ENCODE measurements at places on chromosomes 6 and 20.

DNA sequence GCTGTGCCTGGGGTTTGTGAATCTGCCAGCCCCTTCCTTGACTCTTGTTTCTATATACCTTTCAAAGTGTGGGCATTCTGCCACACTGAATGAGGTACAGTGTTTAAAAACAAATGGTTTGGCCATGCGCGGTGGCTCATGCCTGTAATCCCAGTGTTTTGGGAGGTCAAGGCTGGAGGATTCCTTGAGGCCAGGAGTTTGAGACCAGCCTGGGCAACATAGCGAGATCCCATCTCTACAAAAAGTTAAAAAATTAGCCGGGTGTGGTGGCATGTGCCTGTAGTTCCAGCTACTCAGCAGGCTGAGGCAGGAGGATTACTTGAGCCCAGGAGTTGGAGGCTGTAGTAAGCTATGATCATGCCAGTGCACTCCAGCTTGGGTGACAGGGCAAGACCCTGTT, 5.8 kb downstream of the FAM83D start:
- DNase-seq = no peak

DNA sequence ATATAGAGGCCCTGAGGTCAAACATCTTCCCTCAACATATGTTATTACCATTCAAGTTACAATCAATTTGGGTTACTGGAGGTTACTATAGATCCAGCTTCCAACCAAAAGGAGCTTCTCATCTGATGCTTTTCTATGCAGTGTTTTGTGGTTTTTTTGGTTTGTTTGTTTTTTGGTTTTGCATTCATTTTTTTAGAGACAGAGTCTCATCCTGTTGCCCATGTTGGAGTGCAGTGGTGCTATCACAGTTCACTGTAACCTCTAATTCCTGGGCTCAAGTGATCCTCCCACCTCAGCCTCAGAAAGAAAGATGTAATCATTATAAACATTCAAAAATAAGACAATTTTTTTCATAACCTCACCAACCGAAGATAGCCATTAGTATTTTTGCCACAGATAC, 124.4 kb upstream of the JARID2 start:
- no peak for DNase-seq

- DNase-seq = no peak
Measured at GRCh38 chr20:36214684-36215256, 21.5 kb upstream of the AAR2 start.

DNA sequence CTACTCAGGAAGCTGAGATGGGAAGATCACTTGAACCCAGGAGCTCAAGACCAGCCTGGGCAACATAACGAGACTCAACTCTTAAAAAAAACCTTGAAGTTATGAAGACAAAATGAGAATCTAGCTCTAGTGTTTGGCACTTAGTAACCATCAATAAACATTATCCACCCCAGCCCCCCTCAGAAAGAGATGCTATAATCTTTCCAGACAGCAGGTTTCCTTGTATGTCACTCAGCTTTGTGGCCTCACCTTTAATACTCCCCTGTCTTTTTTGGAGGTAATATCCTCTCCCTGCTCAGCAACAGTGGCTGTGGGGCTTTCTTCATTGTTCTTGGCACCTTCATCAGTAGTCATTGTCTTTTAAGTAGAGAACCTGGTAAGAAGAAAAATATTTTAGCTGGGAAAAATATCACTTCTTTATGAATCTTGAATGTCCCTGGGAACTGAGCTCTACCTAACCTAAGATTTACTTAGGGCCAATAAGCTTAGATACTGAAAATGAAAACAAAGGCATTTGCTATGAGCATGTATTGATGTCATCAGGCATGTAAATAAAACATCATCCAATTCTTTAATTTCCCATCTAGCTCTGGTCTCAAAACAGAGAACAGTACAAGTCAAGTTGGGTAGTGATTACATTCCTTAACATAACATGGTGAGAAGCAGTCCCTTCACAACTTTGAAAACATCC, 46.1 kb downstream of the FKBP5 start:
- DNase-seq = no peak

DNA sequence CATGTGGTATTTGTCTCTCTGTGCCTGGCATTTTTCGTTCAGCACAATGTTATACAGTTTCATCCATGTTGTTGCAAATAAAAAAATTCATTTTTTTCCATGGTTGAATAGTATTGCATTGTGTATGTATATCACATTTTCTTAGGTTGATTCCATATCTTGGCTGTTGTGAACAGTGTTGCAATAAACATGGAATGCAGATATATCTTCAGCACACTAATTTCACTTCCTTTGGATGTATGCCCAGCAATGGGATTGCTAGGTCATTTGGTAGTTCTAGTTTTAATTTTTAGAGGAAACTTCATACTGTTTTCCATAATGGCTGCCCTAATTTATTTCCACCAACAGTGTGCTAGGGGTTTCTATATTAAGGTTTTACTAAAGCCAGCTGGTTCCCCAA, 52.6 kb downstream of the GFRAL start:
- no peak for DNase-seq

DNA sequence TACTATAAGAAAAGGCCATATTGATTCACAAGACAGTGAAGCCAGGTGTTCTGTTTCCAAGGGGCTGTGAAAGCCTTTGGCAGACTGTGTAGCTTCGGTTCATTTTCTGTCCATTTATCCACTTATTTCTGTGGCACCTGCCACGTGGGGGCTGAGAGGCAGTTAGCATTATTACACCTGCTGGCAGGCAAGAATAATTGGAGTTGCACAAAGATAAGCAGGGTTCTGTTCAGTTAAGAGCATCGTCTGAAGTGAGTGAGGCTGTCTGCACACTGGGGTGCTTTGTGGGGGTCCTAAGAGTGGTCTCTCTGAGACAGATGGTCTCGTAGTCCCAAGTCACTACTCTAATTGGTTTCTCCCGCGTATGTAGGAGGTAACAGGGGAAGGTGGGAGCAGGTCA, 60.6 kb upstream of the CCN6 start:
- no peak for DNase-seq

DNA sequence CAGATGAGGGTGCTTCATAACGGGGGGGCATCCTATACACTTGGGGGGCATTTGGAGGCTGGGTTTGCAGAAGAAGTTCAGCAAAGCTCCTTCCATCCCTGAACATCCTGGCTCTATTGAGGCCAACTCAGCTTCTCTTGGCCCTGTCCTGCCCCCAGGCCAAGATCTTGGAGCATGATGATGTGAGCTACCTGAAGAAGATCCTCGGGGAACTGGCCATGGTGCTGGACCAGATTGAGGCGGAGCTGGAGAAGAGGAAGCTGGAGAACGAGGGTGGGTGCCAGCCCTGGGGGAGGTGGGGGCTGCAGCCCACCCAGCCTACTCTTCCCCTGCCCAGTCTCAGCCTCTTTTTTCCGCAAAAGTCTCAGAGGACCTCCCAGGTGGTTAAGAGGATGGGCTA, 17.2 kb downstream of the GDAP1L1 start:
- DNase-seq = no peak

DNA sequence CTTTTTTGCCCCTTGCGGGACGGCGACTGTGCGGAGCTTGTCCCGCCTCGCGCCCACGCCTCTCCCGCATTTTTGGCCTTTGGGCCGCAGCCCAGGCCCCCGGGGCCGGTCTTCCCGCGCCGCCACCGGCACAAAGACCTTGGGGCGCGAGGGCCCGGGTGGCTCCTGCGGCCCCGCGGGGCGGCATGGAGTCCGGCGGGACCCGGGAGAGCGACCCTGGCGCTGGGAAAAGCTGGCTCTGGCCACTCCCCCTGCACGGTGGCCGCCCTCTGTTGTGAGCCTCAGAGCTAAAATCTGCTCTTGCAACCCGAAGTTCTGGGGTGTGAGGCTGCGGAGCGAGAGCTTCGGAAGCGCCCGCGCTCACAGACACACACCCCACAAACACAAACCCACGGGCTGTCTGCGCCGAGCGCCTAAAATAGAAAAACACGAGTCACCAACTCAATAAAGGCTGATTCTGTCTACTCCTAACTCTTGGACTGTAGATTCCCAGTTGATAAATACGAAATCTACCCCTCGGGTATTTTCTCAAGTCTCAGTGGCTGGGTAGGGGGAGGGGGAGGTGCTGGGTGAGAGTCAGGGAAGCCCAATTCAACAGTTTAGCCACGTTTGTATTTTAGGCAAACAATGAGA, 496 bp upstream of the BEND3 start:
- peak; percentile 55 for DNase-seq
